ENCODE measurements at places on chromosomes 3 and 15.

DNA sequence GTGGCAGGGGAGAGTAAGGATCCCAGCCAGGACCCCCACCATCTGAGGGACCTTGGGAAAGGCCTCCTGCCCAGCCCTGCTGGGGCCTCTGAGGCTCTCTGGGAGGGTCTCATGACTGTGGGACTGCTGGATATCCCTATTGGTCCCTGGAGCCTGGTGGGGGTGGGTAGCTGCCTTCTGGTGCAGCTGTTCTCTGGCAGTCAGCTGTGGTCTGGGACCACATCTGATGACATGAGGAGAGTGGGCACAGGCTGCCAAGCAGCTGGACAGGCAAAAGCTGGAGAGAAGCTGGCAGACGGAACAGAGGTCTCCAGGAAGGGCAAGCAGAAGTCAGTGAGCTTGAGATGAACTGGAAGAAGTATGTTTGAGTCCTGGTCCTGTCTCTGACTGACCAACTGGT, 22.4 kb downstream of the PLEKHO2 start:
- peaks cover 2% of the 10 kb centered on the region for H3K4me1 ChIP-seq
- no peaks in the 10 kb centered on the region for H3K27me3 ChIP-seq
- H3K27ac ChIP-seq, result peak overlapping the region; percentile 52
- no peak overlapping the region for H3K4me3 ChIP-seq
- no peak for DNase-seq

DNA sequence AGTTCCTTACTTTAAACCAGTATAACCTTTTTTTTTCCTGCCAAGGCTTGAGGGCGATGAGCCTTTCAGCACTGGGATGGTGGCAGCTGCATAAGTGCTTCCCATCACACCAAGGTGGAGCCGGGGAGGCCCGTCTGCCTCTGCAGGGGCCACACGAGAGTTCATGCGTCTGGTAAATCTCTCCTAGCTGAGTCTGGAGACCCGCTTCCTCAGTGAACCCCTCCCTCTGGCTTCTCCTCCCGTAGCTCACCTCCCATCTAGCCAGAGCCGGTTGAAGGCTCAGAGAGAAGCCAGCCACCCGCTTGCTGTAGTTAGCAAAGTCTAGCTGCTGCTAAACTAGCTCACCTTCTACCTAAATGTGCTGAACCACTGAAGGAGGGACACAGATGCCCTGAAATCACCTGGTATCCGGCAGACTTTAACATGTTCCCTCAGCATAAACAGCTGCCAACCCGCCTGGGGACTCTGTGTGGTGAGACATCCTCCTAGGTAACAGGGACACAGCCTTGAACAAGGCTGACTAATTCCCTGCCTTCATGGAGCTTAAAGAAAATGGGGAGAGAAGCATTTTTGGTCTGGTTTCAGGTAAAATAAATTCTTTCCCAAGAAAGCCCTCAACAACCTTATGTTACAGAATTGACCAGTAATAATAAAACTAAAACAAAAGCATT, 42.9 kb downstream of the RLBP1 start:
- H3K4me1 ChIP-seq, result peaks cover 8% of the 10 kb centered on the region
- no peak overlapping the region for H3K4me3 ChIP-seq

DNA sequence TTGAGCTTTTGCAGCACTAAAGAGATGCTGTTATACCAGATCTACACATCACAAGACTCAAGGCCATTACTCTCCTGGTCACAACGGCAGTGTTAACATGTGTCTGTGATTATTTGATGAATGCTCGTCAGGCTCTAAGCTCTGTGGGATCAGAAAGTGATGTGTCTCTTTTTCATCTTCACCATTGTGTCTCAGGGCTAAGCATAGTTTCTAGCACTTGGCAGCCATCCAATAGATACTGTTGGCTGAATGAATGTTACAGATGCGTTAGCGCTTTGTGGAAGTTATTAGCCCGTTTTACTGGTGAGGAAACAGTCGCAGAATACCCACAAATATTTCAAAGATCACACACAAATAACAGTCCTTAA, 1.2 kb upstream of the FAM81A start:
- peaks cover 81% of the 10 kb centered on the region for H3K27me3 ChIP-seq
- no peak for DNase-seq
- H3K36me3 ChIP-seq, result no peaks in the 10 kb centered on the region
- H3K27ac ChIP-seq, result no peak overlapping the region
- H3K4me3 ChIP-seq, result peak overlapping the region; percentile 5

- H3K4me1 ChIP-seq, result peaks cover 52% of the 10 kb centered on the region
- peak overlapping the region; percentile 94 for H3K27ac ChIP-seq
- no peaks in the 10 kb centered on the region for H3K27me3 ChIP-seq
- peaks cover 12% of the 10 kb centered on the region for H3K36me3 ChIP-seq
Measured at GRCh38 chr15:58546635-58547627, 115.1 kb downstream of the LIPC start.

DNA sequence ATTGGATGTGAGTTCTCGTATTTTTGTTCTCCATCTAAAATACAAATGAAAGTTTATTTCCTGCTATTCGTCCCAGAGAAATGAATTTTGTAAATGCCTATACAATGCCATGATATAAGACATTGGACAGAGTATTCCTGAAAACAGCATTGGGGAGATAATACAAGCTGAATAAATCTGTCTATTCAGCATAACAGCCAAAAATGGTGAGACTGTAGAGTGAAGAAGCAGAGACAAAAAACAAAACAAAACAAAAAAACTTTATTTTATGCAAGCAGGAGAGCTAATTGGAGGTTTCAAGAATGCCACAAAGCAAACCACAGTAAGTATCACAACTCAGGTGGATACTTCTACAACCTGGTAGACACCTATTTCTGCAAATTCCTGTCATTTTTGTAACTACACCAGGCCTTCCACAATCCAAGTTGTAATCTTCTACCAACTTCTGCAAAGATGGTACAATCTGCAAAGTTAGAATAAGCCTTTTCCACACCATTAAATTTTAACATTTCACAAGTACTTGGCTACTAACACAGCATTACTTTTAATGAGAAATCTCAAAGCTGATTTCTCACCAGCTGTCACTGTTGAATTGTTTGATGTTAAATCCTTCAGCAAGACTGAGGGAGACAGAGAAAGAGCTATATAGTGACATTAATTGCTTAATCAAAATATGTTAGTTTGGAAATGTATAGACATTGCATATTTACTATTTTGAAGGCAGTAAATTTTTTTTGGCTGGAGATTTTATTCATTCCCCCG, 163.1 kb downstream of the CLSTN2 start:
- no peaks in the 10 kb centered on the region for H3K36me3 ChIP-seq
- no peaks in the 10 kb centered on the region for H3K27me3 ChIP-seq
- H3K4me3 ChIP-seq, result no peak overlapping the region

GRCh38 chr15:68407886-68408881, 23.8 kb downstream of the ITGA11 start:
- DNase-seq, result peak; percentile 37
- H3K27ac ChIP-seq, result no peak overlapping the region
- H3K4me1 ChIP-seq, result peaks cover 5% of the 10 kb centered on the region
- H3K36me3 ChIP-seq, result no peaks in the 10 kb centered on the region
- H3K4me3 ChIP-seq, result no peak overlapping the region

DNA sequence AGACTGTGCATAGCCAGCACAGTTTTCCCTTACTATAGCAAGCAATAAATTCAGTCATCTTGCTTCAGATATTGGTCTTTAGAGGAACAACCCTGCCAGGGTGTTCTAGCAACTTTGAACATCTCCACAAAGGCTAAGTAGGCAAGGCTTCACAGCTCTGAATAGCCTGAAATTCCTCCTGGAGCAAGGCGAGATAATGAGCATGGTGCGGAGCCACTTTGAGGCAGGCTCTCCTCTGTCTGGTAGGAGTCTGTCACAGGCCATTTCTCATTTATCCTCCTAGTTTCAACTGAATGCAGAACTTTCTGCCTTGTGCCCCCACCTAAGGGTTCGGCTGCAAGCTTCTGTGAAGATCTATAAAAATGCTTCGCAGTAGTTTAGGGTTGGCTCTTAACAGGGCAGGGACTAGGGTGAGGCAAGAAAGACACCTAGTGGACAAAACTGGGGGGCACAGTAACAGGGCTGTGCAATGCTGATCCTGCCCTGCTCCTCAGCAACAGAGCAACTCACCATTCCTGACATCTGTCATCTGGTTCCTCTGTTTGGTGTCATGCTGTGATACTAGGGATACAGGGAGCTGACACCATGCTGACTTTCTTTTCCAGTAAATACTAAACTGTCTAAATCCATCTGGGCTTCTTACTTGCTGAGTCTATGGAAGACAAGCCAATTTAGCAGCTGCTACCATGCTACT, 16.6 kb upstream of the EHHADH start:
- H3K27ac ChIP-seq, result no peak overlapping the region
- no peak for DNase-seq
- H3K4me1 ChIP-seq, result no peaks in the 10 kb centered on the region
- peaks cover 30% of the 10 kb centered on the region for H3K27me3 ChIP-seq

- no peaks in the 10 kb centered on the region for H3K4me1 ChIP-seq
- no peak for DNase-seq
- no peak overlapping the region for H3K27ac ChIP-seq
- no peaks in the 10 kb centered on the region for H3K36me3 ChIP-seq
- H3K4me3 ChIP-seq, result no peak overlapping the region
Measured at GRCh38 chr15:97501291-97501690, 459.2 kb upstream of the ARRDC4 start.

DNA sequence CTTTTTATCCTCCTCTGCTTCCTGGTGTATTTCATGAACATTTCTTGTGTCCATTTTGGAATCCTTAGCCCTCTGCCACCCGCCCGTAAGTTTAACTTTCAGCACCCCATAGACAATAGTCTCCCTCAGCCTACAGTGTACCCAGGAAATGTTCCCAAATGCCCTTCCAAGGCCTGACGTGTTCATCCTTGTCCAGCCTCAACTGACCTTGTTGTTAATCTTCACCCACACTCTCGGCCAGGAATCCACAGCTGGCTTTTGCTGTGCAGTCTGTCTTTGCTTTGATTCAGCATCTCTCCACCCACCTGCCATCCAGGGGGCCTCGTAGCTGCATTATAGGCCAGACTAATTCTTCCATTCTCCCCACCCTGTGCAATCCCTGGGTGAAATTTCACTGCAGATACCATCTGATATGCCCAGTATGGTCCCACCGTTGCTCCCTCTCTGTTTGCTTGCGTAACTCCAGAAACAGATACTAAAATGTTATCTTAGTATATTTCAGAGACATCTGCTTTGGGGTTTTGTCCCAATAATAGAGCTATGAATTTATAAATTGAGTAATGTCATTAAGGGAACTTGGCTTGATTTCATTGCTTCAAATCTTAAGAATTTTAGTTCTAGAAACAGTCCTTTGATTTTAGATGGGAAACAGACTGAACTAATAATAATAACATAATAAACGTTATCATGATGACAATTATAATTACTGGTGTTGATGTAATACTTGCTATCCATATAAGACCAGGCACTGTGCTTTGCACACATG, 16.6 kb downstream of the GUCA1C start:
- H3K36me3 ChIP-seq, result no peaks in the 10 kb centered on the region
- H3K27me3 ChIP-seq, result peaks cover 2% of the 10 kb centered on the region
- no peak for DNase-seq
- no peak overlapping the region for H3K27ac ChIP-seq
- no peaks in the 10 kb centered on the region for H3K4me1 ChIP-seq

DNA sequence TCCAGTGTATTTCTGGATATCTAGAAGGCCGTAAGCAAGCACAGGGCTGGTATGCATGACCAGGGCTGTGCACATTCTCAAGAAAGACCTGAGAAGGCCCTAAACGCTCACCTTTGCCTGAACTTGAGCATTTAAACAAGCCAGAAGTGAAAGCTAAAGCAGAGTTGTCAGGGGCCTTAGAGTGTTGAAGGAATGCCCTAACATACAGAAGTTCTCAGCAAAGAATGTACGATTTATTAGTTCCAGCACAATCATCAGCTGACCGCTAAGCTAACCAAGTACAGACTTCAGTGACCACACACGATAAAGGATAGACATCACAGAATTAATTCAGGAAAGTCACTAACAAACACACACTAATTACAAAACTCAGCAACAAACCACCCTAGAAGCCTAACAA, 8.7 kb downstream of the HLTF start:
- H3K4me3 ChIP-seq, result no peak overlapping the region
- no peak for DNase-seq
- H3K4me1 ChIP-seq, result peaks cover 11% of the 10 kb centered on the region
